ENCODE measurements at places on chromosomes 1 and 21. TPM values are rescaled to one million over a fixed set of nuclear protein-coding genes. Genes with fewer than 3 reads are reported as not detected.

DNA sequence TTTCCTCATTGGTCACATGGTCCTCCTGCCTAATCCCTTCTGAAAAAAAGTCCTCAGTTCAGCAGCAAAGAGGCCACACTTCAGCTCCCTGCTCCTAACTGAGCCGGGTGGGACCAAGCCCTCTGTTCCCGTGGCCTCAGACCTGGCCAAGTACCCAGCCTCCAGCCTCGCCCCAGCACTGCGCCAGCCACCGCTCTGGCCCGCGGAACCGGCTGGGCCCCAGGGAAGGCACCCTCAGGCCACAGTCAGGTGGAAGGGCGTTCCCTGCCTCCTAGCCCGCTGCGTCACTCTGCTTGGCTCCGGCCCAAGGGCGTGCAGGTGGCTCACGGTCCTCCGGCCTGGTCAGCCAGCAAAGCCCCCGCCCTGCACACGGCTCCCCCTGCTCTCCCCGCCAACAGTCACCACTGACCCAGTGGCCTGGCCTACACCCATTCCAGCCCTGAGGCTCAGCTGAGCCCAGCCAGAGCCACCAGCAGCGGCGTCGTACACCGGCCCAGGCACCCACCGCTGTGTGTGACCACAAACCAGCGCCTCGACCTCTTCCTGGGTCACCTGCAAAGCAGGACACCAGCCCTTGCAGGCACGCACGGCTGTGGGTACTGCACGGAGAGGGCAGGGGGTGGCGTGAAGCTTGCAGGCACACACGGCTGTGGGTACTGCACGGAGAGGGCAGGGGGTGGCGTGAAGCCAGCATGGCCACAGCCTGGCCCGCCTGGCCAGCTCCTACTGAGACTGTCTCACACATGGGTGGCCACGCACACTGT lies 19.4 kb downstream of the NADK start:
- H3K36me3 ChIP-seq, result no peaks in the 10 kb centered on the region
- peak overlapping the region; percentile 41 for H3K27ac ChIP-seq
- H3K27me3 ChIP-seq, result no peaks in the 10 kb centered on the region
- peaks cover 25% of the 10 kb centered on the region for H3K4me1 ChIP-seq

Gene CCDC190
- not detected for total RNA-seq

DNA sequence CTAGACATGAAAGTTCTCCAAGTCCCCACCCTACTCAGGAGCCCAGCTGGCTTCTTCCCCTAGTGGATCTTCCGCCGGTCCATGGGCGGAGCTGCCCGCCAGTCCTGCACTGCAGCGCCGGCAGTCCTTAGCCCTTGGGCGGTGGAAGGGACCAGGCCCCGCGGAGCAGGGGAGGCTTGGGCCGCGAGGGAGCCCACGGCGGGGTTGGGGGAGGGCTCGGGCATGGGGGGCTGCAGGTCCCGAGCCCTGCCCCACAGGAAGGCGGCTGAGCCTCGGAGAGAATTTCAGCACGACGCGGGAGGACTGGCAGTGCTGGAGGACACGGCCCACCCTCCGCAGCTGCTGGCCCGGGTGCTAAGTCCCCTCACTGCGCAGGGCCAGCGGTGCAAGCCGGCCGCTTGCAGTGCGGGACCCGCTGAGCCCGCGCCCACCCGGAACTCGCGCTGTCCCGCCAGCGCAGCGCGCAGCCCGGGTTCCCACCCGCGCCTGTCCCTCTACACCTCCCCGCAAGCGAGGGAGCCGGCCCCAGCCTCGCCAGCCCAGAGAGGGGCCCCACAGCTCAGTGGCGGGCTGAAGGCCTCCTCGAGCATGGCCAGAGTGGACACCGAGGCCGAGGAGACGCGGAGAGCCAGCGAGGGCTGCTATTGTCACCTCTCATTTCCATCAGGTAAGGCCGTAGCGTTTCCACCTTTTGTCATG lies 1398.6 kb downstream of the MRPL39 start:
- no peaks in the 10 kb centered on the region for H3K4me1 ChIP-seq
- no peaks in the 10 kb centered on the region for H3K27me3 ChIP-seq
- no peak for DNase-seq
- no peak overlapping the region for H3K27ac ChIP-seq
- H3K36me3 ChIP-seq, result peaks cover 8% of the 10 kb centered on the region

- H3K4me3 ChIP-seq, result no peak overlapping the region
- H3K4me1 ChIP-seq, result peaks cover 14% of the 10 kb centered on the region
- H3K27ac ChIP-seq, result no peak overlapping the region
- no peaks in the 10 kb centered on the region for H3K36me3 ChIP-seq
- no peaks in the 10 kb centered on the region for H3K27me3 ChIP-seq
Measured at GRCh38 chr1:159867664-159868026, 5.2 kb upstream of the VSIG8 start.

DNA sequence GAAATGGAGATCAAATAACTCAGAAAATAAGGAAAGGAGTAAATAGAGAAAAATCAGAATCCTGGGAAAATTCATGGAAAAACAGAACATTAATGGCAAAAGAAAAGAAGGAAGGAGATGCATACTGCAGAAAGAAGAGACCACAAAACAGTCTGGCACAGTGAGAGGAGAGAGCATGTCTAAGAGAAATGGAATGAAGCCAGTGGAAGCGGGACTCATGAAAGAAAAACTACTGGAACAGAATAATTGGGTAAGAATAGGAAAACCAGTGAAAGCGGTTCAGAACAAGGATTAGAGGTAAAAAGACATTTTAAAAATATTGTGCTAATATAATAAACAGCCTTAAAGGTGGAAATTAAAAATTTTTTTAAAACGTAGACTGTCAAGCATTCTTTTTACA lies 93.6 kb upstream of the GREM2 start:
- no peaks in the 10 kb centered on the region for H3K4me1 ChIP-seq
- H3K4me3 ChIP-seq, result no peak overlapping the region
- peaks cover 20% of the 10 kb centered on the region for H3K27me3 ChIP-seq
- no peak for DNase-seq

- H3K27ac ChIP-seq, result no peak overlapping the region
- DNase-seq, result peak; percentile 50
- H3K4me3 ChIP-seq, result no peak overlapping the region
- no peaks in the 10 kb centered on the region for H3K36me3 ChIP-seq
- H3K4me1 ChIP-seq, result no peaks in the 10 kb centered on the region
Measured at GRCh38 chr21:46000731-46001641, 19.4 kb downstream of the COL6A1 start.

GRCh38 chr1:1206376-1206965 lies at the start of gene TNFRSF18:
Gene TNFRSF18 (minus strand): TSS chr1:1206592. CDS start chr1:1206571, 21 bp downstream.
- peak within 1 kb of the TSS; percentile 78 for H3K4me3 ChIP-seq
- peak; percentile 74 for DNase-seq
- H3K27ac ChIP-seq, result peak within 1 kb of the TSS; percentile 85
- H3K4me1 ChIP-seq, result peaks cover 10% of the 10 kb centered on the region
- H3K36me3 ChIP-seq, result no peaks in the 10 kb centered on the region

Gene MTF1
- 54.0 TPM for total RNA-seq

- no peaks in the 10 kb centered on the region for H3K27me3 ChIP-seq
- no peak for DNase-seq
- no peak overlapping the region for H3K4me3 ChIP-seq
- H3K36me3 ChIP-seq, result no peaks in the 10 kb centered on the region
- no peak overlapping the region for H3K27ac ChIP-seq
Measured at GRCh38 chr1:246695666-246696065, 28.5 kb upstream of the SCCPDH start.

Gene ZNF683
- total RNA-seq, result not detected

Gene PRDM16
- total RNA-seq, result not detected

Gene HTR6
- total RNA-seq, result not detected

Gene ATAD3C
- 1.7 TPM for total RNA-seq

Gene SLC16A4
- total RNA-seq, result 0.48 TPM

Gene C8A
- not detected for total RNA-seq

Gene TMPRSS3
- 8.4 TPM for total RNA-seq

DNA sequence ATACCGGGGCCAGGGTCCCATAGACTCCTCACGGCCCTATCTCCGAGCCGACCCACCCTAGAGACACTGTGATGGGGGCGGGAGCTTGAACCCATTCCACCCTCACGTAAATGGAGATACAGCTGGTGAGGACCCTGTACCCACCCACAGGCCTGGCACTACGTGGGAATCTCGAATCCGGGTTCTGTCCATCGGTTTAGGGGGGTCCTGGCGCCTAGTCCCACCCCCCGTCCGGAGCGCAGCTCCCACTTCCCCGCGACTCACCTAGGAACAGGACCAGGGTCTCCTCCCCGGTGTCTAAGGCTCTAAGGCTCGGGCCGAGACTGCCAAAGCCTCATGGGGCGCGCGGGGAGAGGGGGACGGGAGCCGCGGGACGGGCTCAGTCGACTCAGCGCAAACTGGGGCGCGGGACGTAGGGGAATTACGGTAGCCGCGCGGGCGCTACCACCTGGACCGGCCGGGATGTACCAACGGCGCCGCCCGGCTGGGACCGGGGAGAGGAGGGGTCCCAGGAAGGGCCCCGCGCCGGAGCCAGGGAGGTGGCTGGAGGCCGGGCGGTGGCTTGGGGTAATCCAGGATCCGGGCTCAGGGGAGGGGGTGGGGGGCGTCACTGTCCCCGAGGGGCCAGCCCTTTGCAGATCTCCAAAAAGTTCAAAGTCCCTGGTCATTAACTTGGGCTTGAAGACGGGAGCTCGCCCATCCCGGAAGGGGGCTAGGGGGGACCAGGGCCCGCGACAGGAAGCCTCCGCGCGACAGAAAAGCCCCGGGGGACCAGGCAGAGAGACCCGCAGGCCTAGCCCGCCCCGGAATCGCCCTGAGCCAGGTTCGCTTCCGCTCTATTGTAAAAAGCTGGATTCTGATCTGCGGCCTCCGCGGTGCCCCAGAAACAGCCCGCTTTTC lies 1.0 kb downstream of the PLEKHG5 start:
- peak overlapping the region; percentile 72 for H3K4me3 ChIP-seq
- H3K4me1 ChIP-seq, result peaks cover 8% of the 10 kb centered on the region
- no peak overlapping the region for H3K27ac ChIP-seq
- peaks cover 21% of the 10 kb centered on the region for H3K27me3 ChIP-seq
- H3K36me3 ChIP-seq, result no peaks in the 10 kb centered on the region

Gene HHIPL2
- total RNA-seq, result 1.8 TPM

GRCh38 chr1:183792300-183792699 lies 12.6 kb upstream of the RGL1 start:
- no peak overlapping the region for H3K27ac ChIP-seq
- DNase-seq, result no peak
- peaks cover 25% of the 10 kb centered on the region for H3K27me3 ChIP-seq
- no peak overlapping the region for H3K4me3 ChIP-seq
- no peaks in the 10 kb centered on the region for H3K4me1 ChIP-seq

GRCh38 chr1:85580872-85581801 lies 576 bp downstream of the CCN1 start:
- no peaks in the 10 kb centered on the region for H3K36me3 ChIP-seq
- H3K27ac ChIP-seq, result no peak overlapping the region
- no peaks in the 10 kb centered on the region for H3K4me1 ChIP-seq
- H3K27me3 ChIP-seq, result peaks cover 41% of the 10 kb centered on the region

Gene TATDN3
- 9.8 TPM for total RNA-seq

Gene HCRTR1
- total RNA-seq, result not detected

GRCh38 chr1:215672482-215672881 lies 105.4 kb downstream of the KCTD3 start:
- no peak overlapping the region for H3K4me3 ChIP-seq
- H3K27me3 ChIP-seq, result no peaks in the 10 kb centered on the region

Gene FAM167B
- not detected for total RNA-seq

DNA sequence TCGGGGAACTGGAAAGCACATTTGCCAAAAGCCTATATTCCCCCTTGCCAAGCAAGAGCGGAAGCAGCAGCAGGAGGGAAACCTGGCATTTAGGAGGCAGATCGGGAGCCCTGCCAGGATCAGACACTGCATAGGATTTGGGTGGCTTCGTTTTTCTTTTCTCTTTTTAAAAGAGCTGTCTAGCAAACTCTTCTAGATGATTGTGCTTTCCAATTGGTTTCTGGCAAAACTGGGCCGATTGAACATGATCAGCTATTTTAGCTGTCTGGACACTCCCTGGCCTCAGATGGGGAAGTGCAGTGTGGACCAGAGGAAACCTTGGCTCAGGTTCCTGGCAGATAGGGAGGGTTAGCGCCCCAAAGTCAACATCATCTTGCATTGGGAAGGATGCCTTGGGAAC lies 414.0 kb upstream of the KAZN start:
- H3K27me3 ChIP-seq, result peaks cover 64% of the 10 kb centered on the region
- no peaks in the 10 kb centered on the region for H3K4me1 ChIP-seq
- H3K4me3 ChIP-seq, result no peak overlapping the region
- no peak overlapping the region for H3K27ac ChIP-seq

Gene CD1D
- not detected for total RNA-seq

GRCh38 chr1:223815865-223816264 lies 29.9 kb downstream of the TP53BP2 start:
- no peak overlapping the region for H3K4me3 ChIP-seq
- DNase-seq, result no peak
- H3K27me3 ChIP-seq, result no peaks in the 10 kb centered on the region
- H3K27ac ChIP-seq, result no peak overlapping the region
- H3K36me3 ChIP-seq, result peaks cover 31% of the 10 kb centered on the region

- peaks cover 24% of the 10 kb centered on the region for H3K4me1 ChIP-seq
- no peak overlapping the region for H3K4me3 ChIP-seq
- DNase-seq, result no peak
Measured at GRCh38 chr1:192557841-192558595, 17.6 kb upstream of the RGS1 start.

DNA sequence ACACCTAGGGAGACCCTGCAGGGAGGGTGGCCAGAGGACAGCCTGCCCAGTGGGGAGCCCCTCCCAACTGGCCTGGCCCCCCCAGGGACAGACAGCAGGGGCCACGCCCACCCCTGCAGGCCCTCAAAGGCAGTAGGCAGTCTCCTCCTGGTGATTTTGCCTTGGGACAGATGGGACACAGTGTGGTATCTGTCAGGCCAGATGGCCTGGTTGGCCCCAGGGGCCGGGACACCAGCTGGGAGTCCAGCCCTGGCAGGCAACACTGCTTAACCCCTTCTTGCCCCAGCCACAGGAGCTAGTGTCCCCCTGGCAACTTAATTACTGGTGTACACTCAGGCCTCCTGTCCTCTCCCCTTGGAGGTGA lies 17.8 kb downstream of the IFFO2 start:
- no peak for DNase-seq
- peak overlapping the region; percentile 49 for H3K27ac ChIP-seq
- peaks cover 29% of the 10 kb centered on the region for H3K4me1 ChIP-seq

DNA sequence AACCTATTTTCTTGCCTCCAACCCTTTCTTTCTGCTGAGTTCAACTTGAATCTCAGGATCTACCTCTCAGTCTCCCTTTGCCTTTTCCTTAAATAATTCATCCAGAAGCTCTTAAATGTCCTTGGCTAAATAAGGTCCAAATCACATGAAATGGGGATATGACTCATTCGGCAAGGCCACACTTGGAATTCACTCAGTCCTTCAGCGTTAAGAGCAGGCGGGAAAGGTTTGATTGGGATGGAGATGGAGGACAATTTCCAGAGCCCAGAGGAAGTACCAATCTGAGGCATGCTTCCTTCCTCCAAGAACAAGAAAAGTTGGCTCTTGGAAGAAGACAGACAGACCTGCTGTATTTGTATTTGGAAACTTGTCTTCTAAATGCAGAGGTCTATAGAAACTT lies 128.5 kb downstream of the PROX1 start:
- no peaks in the 10 kb centered on the region for H3K27me3 ChIP-seq
- DNase-seq, result no peak
- H3K4me3 ChIP-seq, result no peak overlapping the region
- no peak overlapping the region for H3K27ac ChIP-seq

DNA sequence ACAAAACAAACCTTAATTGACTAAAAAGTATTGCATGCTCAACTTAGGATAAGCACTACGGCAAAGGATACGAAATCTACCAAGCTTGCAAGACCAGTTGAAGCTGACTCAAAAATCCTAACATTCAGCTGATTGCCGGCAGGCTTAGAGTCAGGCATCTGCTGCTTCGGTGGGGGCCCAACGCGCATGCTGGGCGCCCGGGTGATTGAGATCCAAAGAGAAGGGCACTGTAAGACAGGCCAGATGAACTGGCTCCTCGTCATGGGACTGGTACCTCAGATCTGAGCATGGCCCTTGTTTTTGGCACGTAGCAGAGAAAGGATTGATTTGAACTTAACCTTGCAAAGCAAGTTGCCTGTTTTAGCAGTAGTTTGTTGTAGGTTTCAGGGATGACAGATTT lies 86.6 kb downstream of the PRDM2 start:
- no peak overlapping the region for H3K27ac ChIP-seq
- H3K27me3 ChIP-seq, result no peaks in the 10 kb centered on the region
- no peak for DNase-seq
- H3K36me3 ChIP-seq, result peaks cover 10% of the 10 kb centered on the region

Gene LEFTY2
- not detected for total RNA-seq

Gene IVL
- total RNA-seq, result not detected

Measured in natural killer cell treated with Interleukin-12 subunit alpha and Interleukin-12 subunit beta and Interleukin-15 and Interleukin-18, amount 100 ng/mL, for 72 hours (primary cell).